Activated naive CD4-positive, alpha-beta T cell treated with Interleukin-2 at 50 U/mL for 16 hours (primary cell): ENCODE measurements at places on chromosomes 16 and 17.

GRCh38 chr16:66131156-66131807, 235.2 kb upstream of the CDH5 start:
- DNase-seq, result no peak

DNA sequence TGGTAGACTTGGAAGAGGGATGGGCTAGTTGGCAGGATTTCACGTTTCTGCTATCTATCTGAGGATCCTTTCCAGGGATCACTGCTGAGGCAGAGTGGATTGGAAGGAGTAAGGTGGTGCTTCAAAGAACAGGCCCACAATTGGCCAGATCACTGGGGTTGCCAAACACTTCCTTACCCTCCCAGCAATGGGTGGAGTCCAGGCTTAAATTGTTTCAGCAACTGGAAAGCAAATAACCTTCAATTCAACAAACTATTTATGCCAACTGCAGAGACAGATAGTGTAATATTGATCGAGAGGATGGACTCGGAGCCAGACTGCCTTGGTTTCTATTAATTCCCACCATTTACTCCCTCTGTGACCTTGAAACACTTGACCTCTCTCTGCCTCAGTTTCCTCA, 2.1 kb downstream of the ARRB2 start:
- no peak for DNase-seq

- DNase-seq, result no peak
These were observed 10.6 kb downstream of the CA10 start for GRCh38 chr17:52147872-52148271.

DNA sequence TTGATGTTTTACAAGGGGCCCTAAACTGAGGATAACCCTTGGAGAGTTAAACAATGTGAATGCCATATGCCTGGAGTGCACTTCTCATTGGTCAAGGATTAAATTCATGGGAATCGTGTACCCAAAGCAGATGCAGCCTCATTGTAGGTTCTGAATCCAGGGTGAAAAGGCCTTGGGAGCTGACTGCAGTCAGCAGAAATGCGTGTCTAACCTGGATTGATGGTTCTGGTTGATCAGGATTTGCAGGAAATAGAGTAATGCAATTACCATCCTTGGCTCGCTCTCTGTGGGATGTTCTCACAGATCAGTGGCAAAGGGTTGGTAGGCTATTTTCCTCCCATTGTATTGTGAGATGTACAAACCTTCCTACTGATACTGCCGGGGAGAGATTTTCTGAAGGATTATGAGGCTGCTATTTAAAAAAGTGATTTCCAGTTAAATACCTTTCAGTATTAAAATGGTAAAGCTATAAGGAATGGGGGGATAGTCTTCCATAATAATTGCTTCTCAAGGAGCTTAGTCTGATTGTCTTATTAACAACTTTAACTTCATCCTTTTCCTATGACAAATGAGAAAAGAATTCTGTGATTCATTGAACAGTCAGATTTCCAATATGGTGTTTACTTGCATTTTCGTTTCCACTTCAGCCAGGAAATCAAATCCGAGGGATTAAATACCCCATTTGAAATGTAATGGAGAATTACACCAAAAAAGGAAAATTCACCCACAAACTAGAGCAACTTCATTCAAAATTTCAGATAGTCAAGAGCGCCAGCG, 1028.1 kb upstream of the EEF2KMT start:
- DNase-seq, result no peak

GRCh38 chr17:80870401-80870800, 121.2 kb upstream of the CHMP6 start:
- peak; percentile 26 for DNase-seq

- DNase-seq, result peak; percentile 64
These were observed 26.2 kb upstream of the OSGIN1 start for GRCh38 chr16:83926726-83927397.

DNA sequence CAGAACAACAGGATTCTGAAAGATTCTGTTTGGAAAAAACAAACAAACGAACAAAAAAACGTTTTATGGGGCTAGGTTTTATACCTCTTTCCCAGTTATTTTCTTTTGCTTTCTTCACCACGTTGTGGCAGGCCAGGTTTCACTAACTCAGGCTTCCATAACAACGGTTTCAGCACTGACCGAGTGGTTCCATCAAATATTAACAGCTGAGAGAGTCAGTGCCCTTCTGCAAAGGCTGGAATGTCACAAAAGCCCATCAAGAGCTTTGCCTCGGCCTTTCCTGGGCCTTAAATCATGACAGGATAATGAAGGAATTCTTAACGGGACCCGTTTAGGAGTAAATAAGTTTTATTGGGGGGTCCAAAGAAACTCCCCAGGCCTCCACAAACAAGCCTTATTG, 34.2 kb downstream of the MPHOSPH6 start:
- no peak for DNase-seq

DNA sequence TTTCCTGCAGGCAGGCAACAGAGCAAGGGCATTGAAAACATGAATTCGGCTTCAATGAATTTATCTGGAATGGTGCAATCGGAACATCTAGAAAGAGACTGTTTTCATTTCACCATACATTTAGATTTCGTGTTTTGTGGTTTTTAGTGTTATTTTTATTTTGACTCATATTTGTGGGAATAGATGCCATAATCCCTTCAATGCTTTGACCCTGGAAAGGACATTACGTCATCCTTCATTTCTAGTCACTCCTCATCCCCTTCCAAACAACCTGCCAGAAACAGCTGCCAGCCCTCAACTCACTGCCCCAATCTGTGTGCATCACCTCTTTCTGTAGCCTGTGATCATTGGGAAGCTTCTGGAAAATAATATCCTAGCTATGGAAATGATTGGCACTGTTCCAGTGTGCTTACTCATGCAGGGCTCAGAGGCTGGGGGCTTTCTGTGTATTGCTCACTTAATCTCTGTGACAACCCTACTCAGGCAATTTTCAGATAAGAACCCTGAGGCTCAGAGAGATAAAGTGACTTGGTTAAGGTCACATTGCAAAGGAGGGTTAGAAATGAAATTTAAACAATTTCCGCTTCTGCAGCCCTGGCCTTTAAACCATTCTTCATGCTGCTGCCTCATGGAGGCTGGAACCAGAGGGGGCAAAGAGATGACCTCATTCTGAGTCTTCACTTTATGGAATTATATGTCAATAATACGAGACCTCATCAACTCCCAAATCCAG, 9.5 kb upstream of the KSR1 start:
- DNase-seq, result no peak

- DNase-seq, result no peak
These were observed 126.3 kb downstream of the ZNF778 start for GRCh38 chr16:89343501-89344457.

DNA sequence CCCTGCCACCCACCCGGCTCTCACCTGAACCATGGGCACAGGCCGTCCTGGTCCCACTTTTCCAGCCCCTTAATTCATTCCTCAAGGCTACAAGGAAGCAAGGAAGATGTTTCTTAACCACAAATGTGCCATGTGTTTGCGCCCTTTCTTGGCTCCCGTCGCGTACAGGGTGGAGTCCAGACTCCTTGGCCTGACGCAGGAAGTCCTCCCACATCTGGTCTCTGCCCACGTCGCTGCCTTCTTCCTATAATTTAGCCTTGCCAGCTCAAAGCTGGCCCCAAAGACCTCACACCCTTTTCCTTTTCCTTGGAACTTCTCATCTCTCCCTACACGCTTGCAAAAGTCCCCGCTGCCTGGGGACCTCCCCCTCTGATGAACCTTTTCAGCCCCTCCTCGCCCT, 38.8 kb upstream of the BHLHA9 start:
- no peak for DNase-seq

- DNase-seq, result no peak
These were observed 144.4 kb downstream of the GAS7 start for GRCh38 chr17:10053782-10054540.

- DNase-seq, result no peak
These were observed 26.7 kb downstream of the SDK2 start for GRCh38 chr17:73617501-73617900.

- DNase-seq, result no peak
These were observed 26.1 kb downstream of the GRIN2A start for GRCh38 chr16:10156099-10156498.

DNA sequence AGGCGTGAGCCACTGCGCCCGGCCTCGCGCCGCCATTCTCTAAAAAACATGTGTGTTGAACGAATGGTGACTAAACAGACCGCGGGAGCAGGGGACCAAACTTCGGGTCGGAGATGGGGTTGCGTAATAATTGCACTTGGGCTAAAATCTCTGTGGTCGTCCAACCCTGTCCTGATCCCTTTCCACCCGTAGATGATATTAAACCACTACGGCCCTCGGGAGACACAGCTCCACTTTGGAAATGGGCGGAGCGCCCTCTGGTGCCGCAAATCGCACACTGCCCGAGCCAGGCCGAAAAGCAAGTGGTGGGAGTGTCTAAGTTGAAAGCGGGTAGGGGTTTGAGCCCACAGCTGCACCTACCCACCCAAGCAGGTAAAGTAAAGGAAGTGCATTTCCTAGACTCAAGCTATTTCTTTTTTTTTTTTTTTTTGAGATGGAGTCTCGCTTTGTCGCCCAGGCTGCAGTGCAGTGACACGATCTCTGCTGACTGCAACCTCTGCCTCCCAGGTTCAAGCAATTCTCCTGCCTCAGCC, 17.0 kb downstream of the CAVIN1 start:
- DNase-seq, result peak; percentile 85

DNA sequence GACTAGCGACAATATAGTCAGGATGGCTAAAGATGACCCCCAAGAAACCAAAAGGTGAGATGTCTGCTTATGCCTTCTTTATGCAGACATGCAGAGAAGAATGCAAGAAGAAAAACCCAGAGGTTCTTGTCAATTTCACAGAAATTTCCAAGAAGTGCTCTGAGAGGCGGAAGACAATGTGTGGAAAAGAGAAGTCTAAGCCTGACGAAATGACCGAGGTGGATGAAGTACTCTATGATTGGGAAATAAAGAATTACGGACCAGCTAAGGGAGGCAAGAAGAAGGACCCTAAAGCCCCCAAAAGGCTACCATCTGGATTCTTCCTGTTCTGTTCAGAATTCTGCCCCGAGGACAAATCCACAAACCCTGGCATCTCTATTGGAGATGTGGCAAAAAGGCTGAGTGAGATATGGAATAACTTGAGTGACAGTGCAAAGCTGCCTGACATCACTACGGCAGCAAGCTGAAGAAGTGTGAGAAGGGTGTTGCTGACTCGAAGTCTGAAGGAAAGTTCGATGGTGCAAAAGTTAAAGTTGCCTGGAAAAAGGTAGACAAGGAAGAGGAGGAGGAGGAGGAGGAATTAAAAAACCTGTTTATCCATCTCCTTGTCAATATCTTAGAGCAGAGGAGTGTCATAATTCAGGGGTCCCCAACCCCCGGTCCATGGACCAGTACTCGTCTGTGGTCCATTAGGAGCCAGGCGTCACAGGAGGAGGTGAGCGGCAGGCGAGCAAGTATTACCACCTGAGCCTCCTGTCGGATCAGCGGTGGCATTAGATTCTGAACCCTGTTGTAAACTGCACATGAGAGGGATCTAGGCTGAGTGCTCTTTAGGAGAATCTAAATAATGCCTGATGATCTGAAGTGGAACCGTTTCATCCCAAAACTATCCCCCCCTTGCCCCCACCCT, 25.1 kb upstream of the ADGRG1 start:
- no peak for DNase-seq

DNA sequence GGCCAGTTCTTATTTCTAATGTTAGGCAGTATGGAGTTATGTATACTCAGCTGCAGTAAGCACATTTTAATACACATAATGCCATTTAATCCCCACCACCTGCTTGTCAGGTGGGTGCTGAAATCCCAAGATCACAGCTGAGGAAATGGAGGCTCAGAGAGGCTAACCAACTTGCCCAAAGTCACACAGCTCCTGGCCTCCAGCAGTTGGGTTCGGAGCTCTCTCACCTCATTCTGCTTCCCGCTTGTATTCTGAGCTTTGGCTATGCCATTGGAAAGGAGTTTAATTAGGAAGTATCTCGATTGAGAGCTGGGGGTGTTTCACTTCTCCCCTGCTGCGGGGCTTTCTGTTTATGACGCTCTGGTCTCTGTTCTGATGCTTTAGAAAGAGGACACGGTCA, 72.6 kb upstream of the CACNG5 start:
- no peak for DNase-seq

DNA sequence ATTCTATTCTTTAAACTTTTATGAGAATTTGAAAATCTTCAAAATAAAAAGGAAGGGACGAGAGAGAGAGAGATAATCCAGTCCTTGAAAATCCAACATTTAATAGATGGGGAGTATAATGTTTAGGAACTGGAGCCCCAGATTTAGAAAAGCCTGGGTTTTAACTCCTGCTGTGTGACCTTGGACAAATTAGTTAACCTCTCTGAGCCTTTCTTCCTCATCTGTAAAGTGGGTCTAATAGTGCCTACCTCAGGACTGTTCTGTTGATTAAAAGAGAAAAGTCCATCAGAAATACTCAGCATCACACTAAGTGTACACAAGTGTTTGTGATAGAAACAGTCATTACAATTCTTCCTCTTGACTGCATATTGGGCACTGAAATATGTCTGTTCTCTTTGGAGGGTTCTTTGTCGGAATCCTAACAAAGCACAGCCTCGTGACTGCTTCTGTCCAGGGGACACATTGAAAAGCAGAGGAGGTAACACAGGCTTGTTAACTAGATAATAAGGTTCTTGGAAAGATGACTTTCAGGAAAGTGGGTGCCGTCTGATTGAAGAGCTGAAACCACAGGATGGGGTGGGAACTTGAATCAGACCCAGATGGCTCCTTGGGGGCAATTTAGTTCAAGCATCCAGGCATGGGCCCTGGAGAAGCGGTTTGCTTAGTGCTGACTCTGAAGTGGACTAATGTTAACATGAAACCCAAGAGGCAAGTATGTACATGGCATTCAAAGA, 128.2 kb downstream of the CLEC16A start:
- no peak for DNase-seq

DNA sequence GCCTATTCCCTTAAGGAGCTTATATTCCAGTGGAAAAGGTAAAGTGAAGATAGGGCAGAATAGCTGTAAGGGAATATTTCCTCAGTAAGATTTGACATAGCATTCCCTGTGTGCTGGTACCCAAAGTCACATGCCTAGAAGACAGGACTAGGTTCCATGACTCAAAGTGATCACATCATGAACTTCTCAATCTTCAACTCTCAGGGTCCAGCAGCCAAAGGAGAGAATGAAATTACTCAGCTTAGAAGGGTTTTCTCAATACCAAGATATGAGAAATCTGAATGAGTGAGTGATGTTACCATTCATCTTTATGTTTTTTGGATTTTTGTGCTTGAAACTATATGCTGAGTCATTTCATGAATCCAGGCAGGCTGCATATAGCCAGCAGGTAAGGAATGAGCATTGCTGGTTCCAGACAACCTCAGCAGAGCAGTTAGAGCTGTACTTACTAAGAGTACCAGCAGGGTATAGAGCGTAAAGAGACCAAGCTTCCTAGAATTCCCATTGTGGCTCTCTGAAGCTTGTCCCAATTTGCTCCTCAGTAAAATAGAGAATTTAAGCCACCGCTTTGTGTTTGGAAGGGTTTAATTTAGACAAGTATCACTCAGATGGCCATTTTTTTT, 91.1 kb downstream of the ANKFN1 start:
- DNase-seq, result no peak

DNA sequence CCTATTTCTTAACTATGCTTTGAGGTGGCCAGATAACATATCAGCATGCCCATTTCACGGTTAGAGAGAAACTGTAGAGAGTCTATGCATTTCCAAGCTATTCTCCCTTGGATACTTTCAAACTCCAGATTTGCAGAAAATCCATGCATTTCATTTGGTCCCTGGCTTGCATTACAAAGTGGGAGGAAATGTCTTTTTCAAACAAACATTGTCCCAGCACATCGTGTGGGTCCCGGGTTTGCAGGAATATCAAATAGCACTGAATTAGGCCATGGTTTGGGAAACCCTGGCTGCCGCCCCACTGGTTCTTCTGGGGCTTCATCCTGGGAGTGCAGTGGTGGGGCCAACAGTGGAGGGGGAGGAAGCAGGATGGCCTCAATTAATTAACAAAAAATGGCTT, 171.9 kb downstream of the IRX5 start:
- DNase-seq, result no peak
